ENCODE measurements at places on chromosomes 4 and X.

- no peak for DNase-seq
These were observed 26.8 kb upstream of the SPARCL1 start for GRCh38 chr4:87555773-87556619.

DNA sequence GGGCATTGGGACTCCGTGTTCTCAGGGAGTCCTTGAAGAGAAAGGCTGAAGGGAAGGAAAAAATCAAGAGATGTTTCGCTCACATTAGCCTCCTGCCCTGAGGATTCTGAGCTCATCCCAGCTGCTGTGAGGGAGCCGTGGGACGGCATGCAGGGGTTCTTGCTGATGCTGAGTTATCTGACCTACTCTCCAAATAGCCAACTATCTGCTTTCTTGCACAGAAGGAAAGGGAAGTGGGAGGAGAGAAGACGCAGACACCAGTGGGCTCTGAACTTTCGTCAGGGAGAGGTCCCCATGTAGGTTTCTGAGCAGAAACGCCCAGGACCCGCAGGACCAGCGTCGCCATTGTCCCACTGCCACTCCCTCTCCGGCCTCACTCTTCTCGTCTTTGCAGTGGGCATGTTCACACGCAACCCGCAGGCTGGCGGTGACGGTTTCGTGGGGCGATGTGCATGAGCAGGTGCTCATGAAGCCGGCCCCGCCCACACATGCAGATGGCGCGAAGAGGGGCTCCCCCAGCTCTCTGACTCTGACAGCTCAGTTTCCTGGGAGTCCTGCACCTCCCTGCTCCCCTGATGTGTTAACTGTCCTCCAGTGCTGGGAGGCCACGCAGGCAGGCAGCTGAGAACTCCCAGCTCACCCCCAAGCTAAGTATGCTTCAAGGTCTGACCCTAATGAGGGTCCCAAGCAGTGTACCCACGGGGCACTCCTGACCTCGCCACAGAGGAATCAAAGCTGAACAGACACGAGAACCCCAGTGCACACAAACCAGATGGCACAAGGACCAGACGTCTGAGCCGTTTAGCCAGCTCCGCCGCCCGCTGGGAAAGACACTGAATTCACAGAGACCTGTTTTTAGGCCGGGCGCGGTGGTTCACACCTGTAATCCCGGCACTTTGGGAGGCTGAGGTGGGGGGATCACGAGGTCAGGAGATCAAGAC is 13.6 kb upstream of the ABLIM2 start:
- DNase-seq = no peak

DNA sequence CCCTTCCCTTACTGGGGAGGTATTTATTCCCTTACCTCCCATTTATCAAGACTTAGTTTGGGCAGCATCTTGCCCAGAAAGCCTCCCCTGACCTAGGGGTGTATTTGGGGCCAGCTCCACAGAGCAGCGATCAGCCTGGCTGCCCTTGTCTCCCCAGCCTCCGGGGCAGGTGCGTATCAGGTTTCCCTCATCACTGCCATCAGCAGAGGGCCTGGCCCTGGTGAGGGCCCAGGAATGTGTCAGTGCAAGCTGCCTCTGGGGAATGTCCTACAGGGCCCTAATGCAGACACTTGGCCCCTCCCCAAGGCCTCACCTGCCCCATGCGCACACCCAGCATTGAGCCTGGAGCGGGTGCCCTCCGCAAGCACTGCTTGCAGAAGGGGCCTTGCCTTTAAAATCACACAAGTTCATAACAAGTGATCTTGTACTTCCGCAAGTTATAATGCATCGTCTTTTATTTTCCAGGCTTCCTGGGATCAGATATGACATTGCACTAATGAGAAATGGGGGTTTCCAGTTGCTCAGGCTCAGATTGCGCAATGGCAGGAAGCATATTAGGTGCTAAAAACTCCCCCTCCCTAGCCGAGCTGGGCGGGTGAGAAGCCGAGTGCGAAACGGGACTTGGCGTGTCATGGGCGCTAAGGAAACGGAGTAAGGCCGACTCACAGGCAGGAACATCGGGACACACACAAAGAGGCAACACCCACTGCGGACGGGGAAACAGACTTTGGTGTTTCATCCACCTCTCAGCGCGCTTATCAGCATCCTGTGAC is 25.4 kb upstream of the AFAP1 start:
- DNase-seq = no peak

DNA sequence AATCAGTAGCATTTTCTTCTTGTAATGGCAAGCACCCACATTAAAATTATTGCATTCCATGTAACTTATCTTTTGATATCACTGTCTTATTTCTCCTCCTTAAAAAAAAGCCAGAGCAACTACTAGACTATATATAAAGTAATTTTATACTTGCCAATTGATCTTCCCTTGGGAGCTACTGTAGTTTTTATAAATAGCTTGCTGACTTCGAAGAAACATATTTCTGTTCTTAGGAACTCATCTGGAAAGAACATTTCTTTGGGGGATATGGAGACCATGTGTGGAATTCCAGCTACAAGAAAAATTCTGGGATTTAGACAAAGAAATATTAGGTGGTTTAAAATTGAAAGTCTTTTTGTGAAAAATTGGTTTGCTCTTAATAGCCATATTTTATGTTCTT is 94.9 kb downstream of the BMPR1B start:
- no peak for DNase-seq

DNA sequence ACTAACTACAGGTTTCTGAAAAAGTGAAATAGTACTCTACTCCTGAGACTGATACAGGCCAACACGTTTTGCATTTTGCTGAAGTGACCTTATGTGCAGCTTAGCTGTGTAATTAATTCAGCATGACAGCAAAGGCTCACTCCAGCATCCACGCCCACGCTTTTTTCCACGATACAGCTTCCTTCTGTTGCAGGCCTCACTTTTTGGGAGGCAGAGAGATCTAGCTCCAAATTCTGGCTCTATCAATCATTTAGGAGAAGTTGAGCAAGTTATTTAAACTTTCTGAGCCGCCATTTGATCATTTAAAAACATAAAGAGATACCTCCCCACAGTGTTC is 160.3 kb downstream of the AFAP1 start:
- DNase-seq = no peak

DNA sequence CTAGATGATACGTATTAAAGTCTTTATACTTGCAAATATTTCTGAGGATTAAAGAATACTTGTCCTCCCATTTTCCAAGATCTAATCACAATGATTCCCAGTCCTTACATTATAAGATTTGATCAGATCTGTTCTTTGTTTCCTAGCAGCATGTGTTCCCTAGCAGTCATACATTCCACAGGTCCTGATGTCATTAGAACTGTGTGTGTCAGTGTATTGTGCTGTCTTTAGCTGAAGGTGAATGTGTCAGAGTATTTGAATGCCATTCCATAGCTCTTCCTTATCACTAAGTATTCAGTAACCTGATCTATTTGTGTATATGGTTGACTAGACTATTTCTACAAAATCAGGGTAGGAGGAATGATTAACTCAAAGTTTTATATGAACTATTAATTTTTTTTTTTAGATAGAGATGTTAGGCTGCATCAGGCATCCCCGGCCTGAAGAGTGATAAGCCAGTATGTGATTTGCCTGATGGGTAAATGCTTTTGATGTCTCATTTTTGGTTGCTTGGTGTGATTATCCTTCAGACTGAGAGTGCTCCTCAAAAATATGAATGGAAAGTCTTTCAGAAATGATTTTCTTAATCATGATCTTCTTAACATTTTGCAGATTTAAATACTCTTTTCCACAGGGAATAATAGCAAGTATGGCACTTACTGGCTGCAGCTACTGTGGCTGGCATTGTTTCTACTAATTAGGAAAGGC is 4.4 kb downstream of the ADGRL3 start:
- no peak for DNase-seq

- DNase-seq = no peak
These were observed 639 bp upstream of the MTM1 start for GRCh38 chrX:150567645-150568319.

GRCh38 chr4:155906554-155907247 is 3.2 kb downstream of the TDO2 start:
- no peak for DNase-seq

GRCh38 chr4:140689623-140690022 is 66.6 kb downstream of the TBC1D9 start:
- DNase-seq = no peak

GRCh38 chrX:15694941-15695451 is 30.4 kb upstream of the CLTRN start:
- no peak for DNase-seq

GRCh38 chrX:137362583-137362982 is 203.3 kb upstream of the ZIC3 start:
- DNase-seq = no peak

DNA sequence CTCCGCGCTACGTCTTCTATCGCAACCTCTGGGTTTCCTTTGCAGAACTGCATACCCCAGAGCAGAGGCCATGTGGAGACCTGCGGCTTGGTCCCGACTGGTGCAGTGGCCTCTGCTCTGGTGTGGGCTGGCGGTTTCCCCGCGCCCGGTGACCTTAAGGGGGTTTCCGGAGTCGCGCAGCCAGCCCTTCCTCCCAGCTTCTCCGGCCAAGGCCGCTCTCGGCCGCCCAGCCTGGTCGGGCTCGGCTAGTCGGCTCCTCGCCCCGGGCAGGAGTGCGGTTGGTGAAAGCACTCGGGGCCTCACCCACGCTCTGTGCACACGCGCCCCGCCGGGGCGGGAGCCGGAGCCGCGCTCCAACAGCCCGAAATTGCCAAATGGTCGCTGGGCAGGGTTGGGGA is 84.9 kb downstream of the BCOR start:
- no peak for DNase-seq

- DNase-seq = no peak
These were observed 6.8 kb upstream of the CLCN5 start for GRCh38 chrX:49915361-49916222.

- DNase-seq = no peak
These were observed 53.5 kb downstream of the FABP2 start for GRCh38 chr4:119268466-119268865.

- DNase-seq = no peak
These were observed 63.3 kb downstream of the GPAT3 start for GRCh38 chr4:83599183-83599582.

DNA sequence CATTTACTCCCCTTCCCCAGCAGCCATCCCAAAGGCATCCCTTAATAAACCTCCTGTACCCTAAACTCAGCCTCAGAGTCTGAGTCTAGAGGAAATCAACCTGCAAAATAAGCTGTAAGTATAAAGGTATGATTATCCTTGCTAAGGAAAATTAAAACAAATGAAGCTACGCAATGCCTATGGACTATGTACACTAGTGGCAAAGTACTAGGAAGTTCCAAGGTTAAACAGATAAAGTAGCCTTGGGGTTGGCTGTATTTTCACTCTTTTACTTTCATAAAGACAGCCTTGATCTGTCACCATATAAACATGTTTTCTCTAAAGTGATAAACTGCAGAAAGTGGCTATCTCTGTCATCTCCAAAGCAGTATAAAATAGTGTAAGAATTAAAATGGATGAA is 35.9 kb downstream of the MAP3K15 start:
- no peak for DNase-seq

DNA sequence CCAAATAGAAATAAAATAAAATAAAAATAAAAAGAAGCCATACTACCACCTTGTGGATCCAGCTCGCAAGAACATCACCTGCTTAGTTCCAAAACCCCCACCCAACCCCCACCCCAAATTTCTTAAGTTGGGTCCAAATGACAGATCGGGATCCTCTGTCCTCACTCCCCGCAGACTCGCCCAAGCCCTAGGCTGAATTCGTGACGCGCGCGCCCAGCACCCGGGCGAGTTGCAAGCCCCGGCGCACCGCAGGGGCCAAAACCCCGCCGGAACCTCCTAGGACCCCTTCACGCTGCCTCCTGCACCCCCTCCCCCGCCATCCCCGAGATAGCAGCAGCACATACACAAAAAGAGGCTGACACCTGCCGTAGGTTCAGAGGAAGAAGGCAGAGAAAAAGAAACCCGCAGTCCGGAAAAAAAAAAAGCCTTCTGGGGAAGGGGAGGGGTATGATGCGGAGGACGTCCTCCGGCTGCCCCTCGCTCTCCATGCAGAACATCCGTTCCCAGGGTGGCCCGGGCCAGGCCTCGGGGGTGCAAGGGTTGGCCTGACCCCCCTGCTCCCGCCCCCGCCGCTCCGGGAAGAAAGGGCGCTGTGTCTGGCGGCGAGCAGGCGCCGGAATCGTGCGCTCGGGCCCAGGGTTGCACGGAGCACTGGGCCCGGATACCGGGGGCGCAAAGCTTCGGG is 2.6 kb downstream of the NLGN4X start:
- DNase-seq = no peak

- DNase-seq = no peak
These were observed 18.0 kb downstream of the HDAC8 start for GRCh38 chrX:72554448-72555140.

DNA sequence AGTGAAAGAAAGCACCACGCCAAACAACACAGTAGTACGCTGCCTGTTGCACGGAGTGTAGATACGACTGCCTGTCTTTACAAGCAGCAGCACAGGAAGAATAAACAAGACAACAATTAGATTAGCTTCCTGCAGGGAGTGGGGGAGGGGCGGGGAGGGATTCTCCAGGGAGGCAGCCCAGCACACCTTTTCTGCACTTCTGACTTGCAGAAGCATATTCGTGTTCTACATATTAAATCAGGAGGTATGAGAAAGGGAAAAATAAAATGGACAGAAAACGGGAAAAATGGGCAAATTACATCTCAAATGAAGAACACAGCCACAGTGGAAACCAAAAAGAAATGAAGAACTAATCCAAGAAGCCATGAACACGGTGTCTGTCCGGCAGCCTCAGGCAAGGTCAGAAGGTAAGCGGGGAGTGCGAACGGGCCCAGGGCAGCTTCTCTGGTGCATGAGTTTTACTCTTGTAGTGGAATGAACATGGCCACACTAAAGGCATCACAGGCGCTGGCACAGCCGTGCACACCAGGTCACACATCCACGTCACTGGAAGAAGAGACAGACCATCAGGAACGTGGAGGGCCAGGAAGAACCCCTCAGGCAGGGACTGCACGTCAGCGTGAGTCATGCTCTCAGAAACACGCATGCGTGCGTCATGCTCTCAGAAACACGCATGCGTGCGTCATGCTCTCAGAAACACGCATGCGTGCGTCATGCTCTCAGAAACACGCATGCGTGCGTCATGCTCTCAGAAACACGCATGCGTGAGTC is 20.1 kb upstream of the ADRA2C start:
- no peak for DNase-seq

DNA sequence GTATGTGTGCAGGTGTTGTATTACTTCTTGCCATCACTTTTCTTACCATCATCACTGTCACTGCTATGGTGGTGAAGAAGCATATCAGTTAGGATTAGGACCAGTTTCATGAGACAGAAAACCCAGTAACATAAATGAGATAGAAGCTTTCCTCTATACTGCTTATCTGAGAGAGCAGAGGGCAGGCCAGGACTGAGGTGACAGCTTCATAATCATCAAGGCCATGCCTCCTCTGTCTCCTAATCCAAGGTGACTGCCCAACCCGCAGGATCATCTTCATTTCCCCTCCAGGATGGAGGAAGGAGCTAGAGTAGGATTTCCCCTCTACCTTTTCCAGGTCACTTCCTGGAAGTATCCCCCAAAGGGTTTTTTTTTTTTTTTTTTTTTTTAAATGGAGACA is 35.4 kb downstream of the TMEM131L start:
- no peak for DNase-seq

GRCh38 chrX:117973110-117973807 is 143.4 kb downstream of the KLHL13 start:
- no peak for DNase-seq

GRCh38 chrX:19840899-19841648 is 46.3 kb downstream of the SH3KBP1 start:
- no peak for DNase-seq

- no peak for DNase-seq
These were observed 9.8 kb upstream of the PDS5A start for GRCh38 chr4:39987485-39987884.
